ENCODE measurements at places on chromosomes 7 and 10.

DNA sequence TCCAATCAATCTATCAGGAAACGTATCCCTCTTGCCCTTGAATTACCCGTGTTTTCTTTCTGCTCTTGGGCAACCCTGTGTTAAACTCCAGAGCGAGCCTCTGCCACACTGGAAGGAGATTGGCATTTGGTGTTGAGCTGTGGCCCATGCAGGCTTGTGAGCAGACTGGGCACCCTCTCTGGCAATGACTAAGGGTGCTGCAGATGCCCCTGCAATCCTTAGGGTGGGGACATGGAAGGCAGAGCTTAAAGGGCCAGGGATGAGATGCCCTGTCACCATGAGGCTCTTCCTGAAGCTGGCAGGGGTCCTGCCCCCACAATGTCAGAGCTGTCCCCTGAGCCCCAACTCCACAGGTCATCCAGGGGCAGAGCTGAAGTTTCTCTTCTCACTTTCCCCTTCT lies 19.5 kb upstream of the FAM180A start:
- no peak for DNase-seq

DNA sequence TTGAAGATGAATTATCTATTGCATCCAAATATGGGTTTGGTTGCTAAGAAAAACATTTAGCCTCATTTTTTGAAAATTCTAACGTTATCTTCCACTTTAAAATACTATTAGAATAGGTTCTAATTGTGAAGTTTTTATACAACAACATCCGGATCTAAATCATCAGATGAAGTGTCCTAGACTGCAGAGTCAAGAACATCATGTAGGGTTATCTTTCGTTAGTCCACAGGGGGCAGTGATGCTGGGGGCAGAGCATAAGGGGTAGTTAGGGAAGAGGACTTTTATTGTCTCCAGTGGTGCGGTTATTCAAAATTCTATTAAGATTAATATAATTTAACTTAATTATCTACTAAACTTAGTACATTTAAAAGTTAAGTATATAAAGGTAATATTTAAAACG lies 990.6 kb upstream of the PHF14 start:
- DNase-seq: no peak

- no peak for DNase-seq
Measured at GRCh38 chr10:29712108-29712507, 77.3 kb upstream of the SVIL start.

- no peak for DNase-seq
Measured at GRCh38 chr10:17201794-17202116, 283 bp upstream of the TRDMT1 start.

DNA sequence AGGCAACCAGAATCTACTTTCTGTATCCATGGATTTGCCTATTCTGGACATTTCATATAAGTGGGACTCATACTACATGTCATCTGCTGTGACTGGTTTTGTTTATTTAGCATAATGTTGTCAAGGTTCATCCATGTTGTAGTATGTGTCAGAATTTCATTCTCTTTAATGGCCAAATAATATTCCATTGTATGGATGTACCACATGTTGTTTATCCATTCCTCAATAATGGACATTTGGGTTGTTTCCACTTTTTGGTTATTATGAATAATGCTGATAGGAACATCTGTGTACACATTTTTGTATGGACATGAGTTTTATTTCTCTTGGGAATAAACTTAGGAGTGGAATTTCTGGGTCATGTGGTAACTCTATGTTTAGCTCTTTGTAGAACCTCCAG lies 133.7 kb downstream of the CREB5 start:
- DNase-seq: no peak

- no peak for DNase-seq
Measured at GRCh38 chr10:44857363-44858016, 53.6 kb upstream of the TMEM72 start.

DNA sequence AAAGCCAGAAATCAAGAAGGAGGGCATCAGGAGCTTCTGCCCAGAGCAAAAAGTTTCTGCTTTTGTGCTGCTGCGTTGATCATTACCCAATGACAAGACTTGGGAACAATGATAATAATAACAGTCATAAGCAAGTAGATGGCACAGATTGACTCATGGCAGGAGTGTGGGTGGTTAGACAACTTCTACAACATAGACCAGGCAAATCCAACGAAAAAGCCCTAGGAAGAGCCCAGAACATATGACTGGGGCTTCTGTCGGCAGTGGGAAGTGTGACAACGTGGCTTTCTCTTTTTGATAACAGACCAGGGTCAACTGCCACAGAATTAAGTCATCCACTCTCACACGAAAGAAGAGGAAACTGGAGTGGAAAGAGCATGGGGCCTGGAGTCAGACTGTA lies 85.4 kb upstream of the TRIL start:
- no peak for DNase-seq

- peak; percentile 46 for DNase-seq
Measured at GRCh38 chr10:22325272-22326144, 4.6 kb downstream of the BMI1 start.

- no peak for DNase-seq
Measured at GRCh38 chr7:134768243-134768642, 11.2 kb upstream of the CALD1 start.

DNA sequence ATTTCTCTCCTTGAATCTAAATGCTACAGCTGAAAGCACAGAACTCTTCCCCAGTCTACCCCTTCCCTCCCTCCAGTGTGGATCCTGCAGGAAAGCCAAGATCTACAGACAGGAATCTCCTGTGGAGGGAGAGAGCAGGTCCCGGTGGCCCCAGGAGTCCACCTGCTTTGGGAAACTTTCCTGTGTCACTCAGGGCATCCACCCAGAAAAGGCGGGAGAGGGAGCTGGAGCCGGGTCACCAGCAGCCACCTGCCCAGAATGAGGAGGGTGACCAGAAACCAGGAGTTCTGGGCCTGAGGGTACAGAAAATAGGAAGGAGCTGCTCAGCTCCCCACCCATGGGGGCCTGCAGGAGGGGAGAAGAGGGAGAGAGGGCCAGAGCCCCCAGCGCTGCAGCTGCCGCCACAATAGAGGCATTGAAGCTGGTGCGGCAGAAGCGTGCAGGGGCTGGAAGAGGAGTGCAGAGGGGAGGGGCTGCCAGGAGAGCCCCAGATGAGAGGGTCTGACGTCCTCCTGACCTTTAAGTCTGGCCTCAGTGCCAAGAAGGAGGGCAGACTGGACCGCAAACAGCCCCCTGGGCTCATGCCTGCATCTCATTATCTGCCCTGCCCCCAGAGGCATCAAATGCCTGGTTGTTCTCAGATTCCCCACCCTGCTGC lies 56.3 kb upstream of the TMEM72 start:
- no peak for DNase-seq

DNA sequence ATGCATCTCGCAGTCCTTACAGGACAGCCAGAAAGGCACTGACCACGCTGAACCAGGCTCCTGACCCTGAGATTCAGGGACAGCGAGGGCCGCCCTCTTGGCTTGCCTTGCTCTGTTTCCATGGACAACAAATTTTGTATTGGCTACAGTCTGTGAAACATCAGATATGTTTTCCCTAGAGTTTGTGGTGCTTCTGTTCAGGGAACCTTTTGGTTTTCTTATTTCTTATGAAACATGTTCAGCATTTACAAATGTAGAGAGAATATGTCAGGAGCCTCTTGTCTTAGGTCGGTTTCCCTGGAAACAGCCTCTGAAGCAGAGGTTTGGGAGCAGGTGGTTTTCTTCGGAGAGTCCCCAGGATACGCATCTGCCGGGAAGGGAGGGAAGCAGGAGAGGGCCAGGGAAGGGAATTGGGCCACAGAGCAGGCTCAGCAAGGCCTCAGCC lies 260.1 kb downstream of the CCDC3 start:
- DNase-seq: no peak

DNA sequence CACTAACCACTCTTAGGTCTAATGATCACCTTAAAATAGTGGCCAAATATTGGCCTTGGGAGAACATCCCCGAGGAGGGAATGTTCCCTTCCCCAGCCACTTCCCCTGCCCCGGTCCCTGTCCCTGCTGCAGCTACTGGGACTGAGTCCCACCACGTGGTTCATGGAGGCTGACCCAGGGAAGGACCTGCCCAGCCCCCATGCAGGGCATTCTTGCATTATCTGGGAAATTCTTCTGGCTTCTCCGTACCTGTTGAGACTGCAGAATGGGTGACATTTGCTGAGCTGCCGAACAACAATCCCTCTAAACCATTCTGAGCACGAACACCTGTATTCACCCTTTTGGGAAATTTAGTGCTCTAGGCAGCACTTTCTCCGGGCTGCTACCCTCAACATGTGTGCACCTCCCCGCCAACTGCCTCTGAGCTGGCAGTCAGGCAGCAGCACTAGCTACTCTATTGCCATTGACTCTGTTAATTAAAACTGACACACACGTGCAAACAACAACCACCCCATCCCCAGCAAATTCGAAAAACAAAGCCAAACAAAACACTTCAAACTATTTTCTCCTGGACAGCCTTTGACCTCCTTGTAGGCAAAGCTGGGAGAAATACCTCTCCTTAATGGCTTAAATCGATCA lies 567.4 kb upstream of the MKI67 start:
- DNase-seq: no peak

DNA sequence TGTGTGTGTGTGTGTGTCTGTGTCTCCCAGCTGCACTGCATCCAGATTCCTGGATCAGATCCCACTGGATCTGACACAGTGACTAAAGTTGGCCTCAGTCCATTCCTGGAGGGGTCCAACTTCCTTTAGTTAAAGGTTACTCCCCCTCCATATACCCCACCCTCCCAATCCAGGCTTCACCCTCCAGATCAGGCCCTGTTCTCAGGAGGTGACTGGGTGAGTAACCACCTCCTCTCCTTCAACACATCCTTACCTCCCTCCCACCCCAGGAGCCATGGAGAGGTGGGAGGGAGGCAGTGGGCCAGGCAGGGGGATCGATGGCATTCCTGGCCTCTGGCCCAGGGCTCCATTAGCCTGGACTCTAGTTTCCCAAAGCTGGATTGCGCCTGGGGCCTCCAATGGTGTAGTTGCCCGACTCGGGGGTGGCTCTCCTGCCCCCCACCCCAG lies 11.3 kb downstream of the KCNIP2 start:
- no peak for DNase-seq

GRCh38 chr10:22158426-22158825 lies 59.4 kb downstream of the EBLN1 start:
- no peak for DNase-seq

- no peak for DNase-seq
Measured at GRCh38 chr10:31724296-31724695, 204.3 kb downstream of the ARHGAP12 start.

DNA sequence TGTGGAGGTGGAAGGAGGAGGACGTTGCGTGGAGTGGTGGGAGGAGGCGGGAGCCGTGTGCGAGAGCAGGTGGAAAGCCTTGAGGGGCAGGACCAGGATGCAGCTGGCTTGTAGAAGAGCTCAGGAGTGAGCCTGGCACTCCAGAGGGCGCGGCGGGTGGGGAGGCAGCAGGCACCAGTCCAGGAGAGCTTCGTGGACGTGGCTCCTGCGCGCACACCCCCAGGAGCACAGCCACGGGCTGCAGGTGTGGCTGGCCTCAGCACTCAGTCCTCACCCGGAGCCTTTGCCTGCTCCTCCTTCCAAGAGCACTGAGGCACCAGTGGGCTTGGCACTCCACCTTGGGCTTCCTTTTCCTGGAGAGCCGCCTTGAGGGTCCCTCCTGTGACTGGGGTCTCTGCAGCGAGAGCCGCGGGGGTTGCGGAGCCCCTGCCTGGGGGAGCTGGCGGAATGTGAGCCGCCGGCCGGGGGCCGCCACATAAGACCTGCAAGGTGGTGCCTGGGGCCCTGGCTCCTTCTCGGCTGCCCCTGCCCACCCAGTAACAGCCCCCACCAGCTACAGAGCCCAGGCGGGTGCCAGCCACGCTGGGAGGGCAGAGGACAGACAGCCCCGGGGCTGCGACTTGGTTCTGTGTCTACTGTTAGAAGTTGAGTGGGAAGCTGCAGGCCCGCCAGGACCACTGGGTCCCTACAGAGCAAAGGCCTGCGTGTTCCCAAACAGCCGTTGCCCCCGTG lies 11.1 kb downstream of the MAFK start:
- DNase-seq: no peak

DNA sequence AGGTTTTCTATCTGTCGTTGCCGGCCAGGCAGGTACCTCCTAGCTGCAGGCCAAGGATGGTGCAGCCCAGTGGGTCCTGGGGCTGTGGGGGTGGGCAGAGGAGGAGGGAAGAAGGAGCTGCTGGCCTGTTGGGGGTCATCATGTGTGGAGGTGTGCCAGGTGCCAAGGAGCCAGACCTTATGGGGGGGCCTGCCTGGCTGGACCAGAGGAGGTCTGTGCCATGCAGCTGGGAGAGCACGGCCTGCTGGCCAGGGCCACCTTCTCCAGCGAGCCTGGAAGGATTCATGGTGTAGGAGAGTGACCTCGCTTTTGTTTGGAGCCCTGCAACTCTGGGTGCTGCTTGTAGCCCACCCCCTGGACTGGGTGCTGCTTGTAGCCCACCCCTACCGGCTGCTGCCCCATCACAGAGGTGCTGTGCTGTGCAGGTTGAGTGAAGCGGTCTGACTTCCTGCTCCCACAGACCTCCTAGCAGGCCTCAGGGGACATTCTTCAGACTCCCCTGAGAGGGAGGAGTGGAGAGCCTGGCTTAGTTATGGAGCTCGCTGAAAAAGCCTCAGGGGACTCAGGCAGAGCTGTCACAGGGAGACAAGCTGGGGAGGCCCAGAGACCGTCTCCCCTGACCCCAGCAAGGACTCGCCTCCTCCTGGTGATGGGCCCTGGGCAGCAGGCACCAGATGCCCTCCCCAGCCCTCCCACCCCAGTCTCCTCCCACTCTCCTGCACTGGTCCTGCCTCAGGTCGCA lies 67.7 kb upstream of the AQP1 start:
- no peak for DNase-seq

DNA sequence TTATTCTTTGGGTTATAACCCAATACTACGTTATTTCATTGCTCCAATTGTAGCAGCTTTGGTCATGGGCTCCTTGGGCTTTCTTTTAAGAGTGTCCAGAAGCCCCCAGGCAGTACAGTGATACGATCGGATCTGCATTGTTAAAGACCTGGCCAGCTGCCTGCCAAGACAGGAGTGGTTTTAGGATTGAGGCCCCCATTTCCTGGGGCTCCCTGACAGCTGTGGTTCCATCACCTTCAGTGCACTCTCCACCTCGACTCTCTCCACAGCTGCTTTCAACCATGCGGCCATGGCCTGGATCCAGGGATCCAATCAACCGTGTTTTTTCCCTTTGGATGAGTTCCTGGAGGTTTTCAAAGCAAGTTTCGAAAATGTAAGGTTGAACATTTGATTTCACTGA lies 123.4 kb upstream of the BTBD16 start:
- no peak for DNase-seq

DNA sequence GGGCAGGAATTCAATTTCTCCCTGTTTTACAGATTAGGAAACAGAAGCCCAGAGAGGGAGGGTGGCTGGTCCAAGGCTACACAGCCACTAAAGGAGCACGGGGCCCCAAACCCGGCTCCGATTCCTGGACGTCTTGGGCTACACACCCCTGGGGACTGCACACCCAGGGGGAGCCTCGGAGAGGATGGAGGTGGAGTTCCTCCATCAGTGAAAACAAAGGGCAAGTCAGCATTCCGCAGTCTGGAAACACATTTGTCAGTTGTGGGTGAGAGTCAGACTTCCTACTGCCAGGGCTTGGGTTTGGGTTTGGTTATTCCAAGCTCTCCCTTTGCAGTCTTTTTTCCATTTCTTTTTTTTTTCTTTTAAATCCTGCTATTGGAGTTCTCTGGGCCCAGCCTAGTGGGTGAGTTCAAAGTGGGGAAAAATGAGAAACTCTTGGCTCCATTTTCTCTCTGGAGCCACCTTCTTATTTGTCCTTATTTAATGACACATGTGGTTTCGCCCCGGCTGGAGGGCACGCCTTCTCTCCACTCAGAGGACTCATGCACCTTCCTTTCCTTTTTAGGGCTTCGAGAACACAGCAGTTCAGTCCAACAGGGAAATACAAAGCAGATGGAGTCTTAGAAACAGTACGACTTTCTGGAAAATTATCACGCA lies 59.9 kb upstream of the AQP1 start:
- DNase-seq: no peak

Data from putamen (tissue), 1 donor.